ENCODE measurements at places on chromosomes 12 and 14.

DNA sequence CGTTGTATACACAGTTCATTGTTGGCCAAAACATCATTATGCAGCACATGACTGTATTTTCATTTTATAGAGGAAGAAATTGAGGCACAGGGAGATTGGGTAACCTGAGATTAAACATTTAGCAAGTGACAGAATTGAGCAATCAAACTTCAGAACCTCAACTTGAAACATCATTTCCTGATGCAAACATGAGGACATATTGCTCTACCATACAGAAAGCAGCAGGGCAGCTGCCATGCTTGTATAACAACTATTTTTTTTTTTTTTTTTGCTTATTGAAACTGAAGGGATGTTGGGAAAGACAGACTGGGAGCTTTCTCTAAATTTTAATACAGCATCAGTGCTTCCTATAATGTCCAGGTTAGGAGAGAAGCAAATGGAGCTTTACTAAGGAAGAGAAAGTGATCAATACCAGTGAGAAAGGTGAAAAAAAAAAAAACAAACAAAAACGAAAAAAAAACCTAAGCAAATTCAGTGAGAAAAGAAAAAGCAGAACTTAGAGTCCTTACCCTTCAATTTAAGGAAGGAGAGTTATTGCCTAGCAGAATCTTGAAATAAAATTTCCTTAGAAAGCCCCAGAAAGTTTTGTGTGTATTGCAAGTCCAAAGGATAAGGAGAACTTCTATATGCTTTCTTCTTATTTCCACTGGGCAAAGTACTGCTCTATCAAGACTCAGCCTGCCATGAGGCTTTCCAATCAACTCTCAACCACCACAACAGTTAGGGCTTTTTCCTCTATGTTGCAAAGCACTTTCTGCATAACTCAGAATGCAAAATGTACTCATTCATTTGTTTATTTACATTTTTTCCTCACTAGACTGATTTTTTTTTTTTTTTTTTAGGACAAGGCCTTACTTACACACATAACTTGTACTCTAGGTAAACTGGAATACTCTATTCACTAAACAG is 21.6 kb downstream of the BTG1 start:
- peak; percentile 31 for ATAC-seq

- no peak for ATAC-seq
Observed at GRCh38 chr12:1845886-1846285, 25.5 kb downstream of the LRTM2 start.

- ATAC-seq, result no peak
Observed at GRCh38 chr12:121086781-121087295, 45.8 kb upstream of the P2RX7 start.

- ATAC-seq, result no peak
Observed at GRCh38 chr14:97056086-97056485, 258.9 kb downstream of the VRK1 start.

DNA sequence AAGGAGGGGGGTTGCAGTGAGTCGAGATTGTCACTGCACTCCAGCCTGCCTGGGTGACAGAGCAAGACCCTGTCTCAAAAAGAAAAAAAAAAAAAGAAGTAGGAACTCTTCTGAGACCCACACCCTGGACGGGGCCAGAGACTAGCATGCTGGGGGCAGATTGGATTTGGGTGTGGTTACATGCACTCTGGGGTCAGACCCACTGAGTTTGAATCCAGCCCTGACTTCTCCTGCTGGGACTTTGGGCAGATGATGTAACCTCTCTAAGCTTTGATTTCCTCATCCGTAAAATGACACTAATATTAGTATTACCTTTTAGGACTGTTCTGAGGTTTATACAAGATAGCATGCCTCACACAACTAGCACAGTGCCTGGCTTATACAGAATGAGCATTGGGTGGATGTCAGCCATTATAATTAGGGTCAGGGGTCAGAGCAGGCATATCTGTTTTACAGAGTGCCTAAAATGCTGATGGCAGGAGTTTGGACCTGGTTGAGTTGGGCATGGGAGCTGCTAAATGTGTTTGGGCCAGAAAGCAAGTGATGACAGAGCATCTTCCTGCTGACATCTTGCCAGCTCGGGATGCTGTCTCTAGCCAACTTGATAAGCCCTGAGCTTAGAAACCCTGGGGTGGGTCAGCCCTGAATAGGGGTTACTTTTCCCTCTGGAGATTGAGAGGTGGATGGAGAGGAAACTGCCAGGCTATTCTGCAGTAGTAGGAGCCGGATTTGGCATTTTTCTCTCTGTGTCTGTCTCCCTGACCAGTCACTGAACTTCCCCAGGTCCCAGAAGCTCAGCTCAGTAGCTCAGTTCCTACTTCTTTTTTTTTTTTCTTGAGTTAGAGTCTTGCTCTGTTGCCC is 15.5 kb downstream of the TPCN1 start:
- ATAC-seq, result no peak

GRCh38 chr14:35883677-35884293 is 57.6 kb downstream of the BRMS1L start:
- no peak for ATAC-seq

DNA sequence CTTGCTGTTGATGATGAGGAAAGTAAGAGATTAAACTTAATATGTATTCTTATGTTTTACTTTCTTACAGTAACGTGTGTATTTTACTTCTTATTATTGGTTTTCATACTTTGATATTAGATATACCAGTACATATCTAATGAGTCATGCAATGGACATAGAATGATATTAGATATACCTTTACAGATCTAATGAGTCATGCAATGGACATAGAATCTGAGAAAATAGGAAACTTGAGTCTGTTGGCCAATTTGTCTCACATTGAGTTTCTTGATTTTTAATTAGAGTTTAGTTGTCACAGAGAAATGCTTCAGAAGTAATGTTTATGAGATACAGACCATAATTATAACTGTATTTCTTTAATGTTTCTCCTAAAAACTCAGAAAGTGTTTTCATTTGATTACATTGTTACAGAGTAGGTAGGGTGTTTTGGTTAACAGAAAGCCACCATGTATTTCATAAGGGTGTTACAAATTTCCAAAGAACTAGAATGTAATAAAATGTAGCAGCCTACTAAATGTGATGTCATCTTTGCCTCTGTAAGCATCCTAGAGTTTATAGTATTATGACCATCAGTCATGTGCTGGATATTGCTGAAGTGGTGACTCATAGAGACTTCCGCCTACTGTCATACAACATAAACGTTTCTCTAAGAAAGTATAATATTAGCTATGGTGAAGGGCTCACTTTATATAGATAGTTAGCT is 3.0 kb downstream of the GAS2L3 start:
- no peak for ATAC-seq

- ATAC-seq, result no peak
Observed at GRCh38 chr12:132103542-132104308, 40.4 kb downstream of the DDX51 start.

GRCh38 chr12:91940322-91940721 is 205.3 kb downstream of the BTG1 start:
- ATAC-seq, result no peak

DNA sequence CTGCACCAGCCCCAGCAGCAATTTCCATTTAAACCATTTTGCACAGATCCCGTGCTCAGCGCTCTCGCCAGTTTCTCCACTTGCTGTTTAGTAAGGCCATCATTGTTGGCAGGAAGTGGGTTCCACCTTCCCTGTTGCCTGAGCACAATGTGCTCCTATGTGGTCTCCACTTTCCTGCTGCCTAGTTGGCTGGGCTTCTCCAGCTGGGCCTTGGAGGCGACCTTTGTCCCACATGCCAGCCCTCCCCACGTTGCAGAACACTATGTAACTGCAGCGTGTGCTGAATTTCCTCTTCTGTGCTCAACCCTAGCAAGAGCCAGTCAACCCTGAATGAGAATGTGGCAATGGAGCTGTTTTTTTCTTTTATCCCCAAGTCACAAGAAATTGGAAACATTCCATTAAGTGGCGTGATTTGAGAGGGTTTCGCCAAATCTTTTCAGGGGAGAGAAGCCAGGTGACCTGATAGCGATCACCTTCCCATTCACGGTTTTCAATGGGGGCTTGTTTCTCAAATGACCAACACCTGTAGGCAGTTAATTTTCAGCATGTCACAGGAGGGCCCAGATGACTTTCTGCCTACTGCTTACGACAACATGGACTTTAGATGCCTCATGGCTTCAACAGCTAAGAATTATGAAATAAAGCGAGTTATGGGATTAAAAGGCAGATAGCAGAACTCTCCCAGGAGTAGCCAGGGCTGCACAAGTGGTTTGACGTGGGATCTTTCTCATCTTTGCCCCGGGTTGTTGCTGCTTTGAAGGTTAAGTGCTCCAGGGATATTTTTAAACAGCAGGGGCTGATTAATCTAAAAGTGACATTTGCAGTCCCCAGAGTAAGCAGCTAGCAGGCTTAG is at the start of gene ACACB:
Gene ACACB, plus strand, starts transcription at position 830 of the 853 bp plus-strand sequence. CDS start 22,819 bp downstream, outside the sequence.
- no peak for ATAC-seq

- ATAC-seq, result no peak
Observed at GRCh38 chr14:95346820-95347219, 27.1 kb upstream of the CLMN start.

DNA sequence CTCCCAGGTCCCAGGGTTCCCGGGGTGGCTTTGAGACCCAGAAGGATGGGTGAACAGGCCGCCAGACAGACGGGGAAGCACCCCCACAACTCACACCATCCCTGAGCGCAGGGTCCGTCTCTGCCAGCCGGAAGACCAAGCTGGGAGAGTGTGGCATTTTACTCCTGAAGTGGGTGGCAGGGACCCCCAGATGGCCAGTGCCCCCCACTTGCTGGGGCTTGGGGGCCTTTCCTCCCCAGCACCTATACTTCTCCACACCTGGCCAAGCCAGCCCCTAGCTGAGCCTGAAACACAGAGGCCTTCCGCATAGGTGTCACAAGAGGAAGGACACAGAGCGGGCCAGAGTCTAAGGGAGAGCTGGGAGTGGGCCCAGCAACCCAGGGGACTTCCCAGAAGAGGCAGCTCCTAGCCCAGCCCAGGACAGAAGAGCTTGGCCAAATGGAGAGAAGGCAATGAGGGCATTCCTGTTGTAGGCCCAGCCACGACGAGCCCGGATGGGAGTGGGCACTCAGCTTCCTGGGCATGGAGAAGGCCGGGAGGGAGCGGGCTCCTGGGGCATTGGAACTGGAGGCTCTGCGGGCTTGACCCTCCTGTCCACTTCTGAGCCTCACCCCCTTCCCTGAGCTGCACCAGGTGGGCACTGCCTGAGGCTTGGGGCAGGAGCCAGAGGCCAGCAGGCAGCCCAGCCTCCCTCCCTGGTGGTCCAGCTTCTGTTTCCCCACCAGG is 3.3 kb downstream of the AHNAK2 start:
- no peak for ATAC-seq

DNA sequence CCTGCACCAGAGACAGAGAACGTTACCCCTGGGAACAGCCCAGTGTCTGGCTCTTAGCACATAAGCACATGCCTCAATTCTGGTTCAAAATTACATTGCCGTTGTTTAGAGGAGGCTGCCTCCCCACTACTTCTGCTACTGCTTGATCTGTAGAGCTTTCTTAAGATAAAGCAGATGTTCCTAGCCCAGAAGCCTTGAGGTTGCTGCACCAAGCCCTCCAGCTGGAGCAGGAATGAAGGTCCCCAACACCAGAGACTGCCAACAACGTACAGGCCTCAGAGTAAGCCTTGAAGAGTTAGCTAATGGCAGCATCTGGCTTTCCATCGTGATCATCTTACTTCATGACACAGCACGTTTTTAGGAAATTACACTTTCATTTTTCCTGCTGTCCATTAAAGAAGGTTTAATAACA is 34.7 kb upstream of the AMIGO2 start:
- no peak for ATAC-seq

GRCh38 chr14:29144621-29145020 is 378.0 kb downstream of the FOXG1 start:
- no peak for ATAC-seq

- ATAC-seq, result no peak
Observed at GRCh38 chr14:76636602-76637001, 124.7 kb upstream of the VASH1 start.

DNA sequence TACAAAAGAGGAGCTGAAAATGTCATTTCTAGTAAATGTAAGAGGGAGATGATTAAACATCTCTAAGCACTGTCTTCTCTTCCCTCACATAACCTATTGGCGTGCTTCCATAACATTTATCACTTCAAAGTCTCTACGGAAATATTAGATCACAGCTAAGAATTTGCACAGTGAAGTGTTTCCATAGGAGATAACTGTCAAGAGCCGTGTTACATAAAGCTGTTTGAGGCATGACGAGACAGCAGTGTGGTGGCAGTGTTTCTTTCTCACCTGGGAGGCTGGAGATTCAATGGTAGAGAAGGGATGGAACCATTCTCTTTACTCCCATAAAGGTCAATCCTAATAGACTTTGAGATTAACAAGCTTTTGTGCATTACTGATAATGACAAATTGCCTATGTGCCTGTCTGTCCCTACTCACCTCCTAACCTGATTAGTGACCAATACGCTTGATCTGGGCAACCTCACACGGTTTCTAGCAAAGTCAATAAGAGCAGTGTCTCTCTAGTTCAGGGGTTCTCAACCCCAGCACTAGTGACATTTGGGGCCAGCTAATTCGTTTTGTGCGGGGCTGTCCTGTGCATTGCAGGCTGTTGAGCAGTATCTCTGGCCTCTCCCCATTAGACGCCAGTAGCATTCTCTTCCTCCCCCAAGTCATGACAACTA is 35.3 kb downstream of the FBXW8 start:
- no peak for ATAC-seq

DNA sequence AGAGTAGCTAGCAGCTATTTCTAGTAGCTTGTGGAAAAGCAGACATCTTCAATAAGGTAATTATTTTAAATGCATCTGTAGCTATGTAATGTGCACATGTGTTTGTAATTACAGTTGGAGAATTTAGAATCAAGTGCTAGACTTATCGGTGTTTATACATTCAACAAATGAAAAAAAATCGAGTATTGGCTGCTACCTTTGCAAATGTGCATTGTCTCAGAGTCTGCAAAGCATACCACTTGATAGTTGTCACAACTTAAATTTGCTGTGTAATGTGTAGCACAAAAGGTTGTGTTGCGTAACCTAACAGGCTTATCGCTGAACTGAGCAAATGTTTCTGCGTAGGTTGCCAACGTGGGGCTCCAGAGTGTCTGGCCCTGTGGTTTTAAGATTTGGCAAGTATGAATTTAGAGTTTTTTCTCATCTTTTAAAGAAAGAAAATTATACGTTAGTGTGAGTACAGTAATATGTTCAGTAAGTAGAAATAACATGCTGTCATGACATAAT is 44.3 kb downstream of the TMTC2 start:
- no peak for ATAC-seq

- no peak for ATAC-seq
Observed at GRCh38 chr12:54592316-54592715, 3.9 kb upstream of the PPP1R1A start.

DNA sequence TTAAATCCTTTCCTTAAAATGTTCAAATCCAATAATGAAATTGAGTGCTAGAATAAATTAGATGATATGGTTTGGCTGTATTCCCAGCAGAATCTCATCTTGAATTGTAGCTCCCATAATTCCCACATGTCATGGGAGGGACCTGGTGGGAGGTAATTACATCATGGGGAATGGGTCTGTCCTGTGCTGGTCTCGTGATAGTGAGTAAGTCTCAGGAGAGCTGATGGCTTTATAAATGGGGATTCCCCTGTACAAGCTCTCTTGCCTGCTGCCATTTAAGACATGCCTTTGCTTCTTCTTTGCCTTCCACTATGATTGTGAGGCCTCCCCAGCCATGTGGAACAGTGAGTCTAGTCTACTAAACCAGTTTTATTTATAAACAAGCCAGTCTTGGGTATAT is 508.5 kb downstream of the ETNK1 start:
- ATAC-seq, result no peak

- ATAC-seq, result no peak
Observed at GRCh38 chr12:45601390-45601789, 128.1 kb upstream of the ARID2 start.
